ENCODE measurements at places on chromosomes 1 and 21. TPM values are rescaled to one million over a fixed set of nuclear protein-coding genes. Genes with fewer than 3 reads are reported as not detected.

DNA sequence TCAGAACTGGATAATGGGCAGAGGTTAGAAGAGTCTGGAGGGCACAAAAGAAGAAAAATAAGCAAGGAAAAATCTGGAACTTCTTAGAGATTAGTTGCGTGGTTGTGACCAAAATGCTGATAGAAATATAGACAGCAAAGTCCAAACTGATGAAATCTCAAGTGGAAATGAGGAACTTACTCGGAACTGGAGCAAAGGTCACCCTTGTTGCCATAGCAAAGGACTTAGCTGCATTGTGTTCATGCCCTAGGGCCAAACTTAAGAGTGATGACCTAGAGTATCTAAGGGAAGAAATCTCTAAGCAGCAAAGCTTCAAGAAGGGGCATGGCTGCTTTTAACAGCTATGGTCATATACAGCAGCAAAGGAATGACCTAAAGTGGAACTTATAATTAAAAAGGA, 180.0 kb downstream of the TTLL7 start:
- DNase-seq: no peak
- H3K27me3 ChIP-seq: no peaks in the 10 kb centered on the region
- no peak overlapping the region for H3K4me3 ChIP-seq
- peaks cover 6% of the 10 kb centered on the region for H3K36me3 ChIP-seq

DNA sequence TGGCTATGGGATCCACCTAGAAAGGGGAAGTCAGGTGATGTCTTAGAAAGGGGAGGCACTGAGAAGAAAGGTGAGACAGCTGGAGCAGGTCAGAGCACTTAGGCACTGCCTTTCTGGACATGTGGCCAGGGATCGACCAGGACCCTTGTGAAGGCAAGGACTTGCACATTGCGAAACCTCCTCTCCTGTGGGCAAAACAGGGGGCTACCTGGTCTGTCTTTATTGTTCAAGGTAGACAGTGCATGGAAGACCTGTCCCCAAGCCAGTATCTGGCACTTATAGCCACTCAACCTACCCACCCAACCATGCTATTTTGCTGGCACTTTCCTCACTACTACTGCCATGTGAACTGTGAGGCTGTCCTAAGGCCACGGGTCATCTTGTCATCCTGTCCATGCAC, 67.2 kb downstream of the NAV1 start:
- H3K4me3 ChIP-seq: no peak overlapping the region
- peaks cover 3% of the 10 kb centered on the region for H3K27me3 ChIP-seq
- peak overlapping the region; percentile 1 for H3K27ac ChIP-seq
- H3K4me1 ChIP-seq: peaks cover 20% of the 10 kb centered on the region
- H3K36me3 ChIP-seq: no peaks in the 10 kb centered on the region
- no peak for DNase-seq

- H3K4me1 ChIP-seq: no peaks in the 10 kb centered on the region
- DNase-seq: no peak
- H3K4me3 ChIP-seq: no peak overlapping the region
Measured at GRCh38 chr1:223188618-223189356, 45.7 kb upstream of the TLR5 start.

DNA sequence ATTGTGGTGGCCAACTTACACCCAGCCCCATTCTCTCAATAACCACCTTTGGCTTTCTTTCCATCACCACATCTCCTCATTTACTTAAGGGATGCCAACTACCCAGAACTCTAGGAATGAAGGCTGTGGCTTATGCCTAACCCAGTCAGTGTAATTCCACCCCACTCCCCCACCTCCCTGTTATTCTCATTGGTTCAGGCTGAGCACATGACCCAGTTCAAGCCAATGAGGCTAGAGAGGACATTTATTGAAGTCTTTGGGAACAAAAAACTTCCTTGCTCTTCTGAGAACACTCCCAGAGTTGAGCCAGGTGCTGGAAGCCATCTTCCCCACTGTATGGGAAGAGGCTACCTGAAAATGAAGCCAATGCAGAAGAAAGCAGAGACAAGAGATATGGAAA, 22.8 kb upstream of the CD2 start:
- peaks cover 2% of the 10 kb centered on the region for H3K27me3 ChIP-seq
- no peak for DNase-seq
- peaks cover 17% of the 10 kb centered on the region for H3K4me1 ChIP-seq
- H3K27ac ChIP-seq: no peak overlapping the region
- peaks cover 6% of the 10 kb centered on the region for H3K36me3 ChIP-seq

DNA sequence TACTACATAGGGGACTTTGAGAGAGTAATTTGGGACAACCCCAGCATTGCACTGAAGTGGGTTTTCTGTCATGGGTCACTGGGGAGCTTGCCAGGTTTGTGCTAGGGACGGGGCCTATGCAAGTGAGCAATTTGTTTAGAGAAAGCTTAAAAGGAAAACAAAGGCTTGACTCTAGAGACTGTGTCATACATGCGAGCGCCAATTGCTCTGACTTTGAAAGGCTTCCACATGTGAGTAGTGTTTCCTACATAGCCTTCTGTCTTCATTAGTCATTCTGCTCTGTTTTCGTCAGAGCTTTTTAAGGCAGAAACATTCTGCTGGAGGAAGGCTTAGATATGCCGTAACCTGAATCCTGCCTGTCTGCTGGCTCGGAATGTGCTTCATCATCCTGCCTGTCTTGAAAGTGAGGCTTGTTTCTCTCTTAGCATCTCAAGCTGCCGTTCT, 28.4 kb downstream of the TRIM45 start:
- peak overlapping the region; percentile 77 for H3K27ac ChIP-seq
- peaks cover 38% of the 10 kb centered on the region for H3K4me1 ChIP-seq
- DNase-seq: no peak

The MARK1 gene
- total RNA-seq: 105 TPM

The FTCD gene
- total RNA-seq: 13.4 TPM

All from glutamatergic neuron (in vitro differentiated cells).